Aortic smooth muscle cell (primary cell): ENCODE measurements at places on chromosomes 12 and 14. TPM values are rescaled to one million over a fixed set of nuclear protein-coding genes. Genes with fewer than 3 reads are reported as not detected.

The HVCN1 gene
- total RNA-seq: 1.7 and 2.3 TPM in 2 replicates

The KRT73 gene
- not detected in 2 replicates for total RNA-seq

The TEX22 gene
- 0.13 and 0.37 TPM in 2 replicates for total RNA-seq

The ALX1 gene
- 0.06 TPM in 1 of 2 replicates, not detected in the other for total RNA-seq

The GZMH gene
- total RNA-seq: not detected in 2 replicates

The OR6C2 gene
- not detected in 2 replicates for total RNA-seq

The CLEC12A gene
- not detected in 2 replicates for total RNA-seq

The KRT6B gene
- not detected in 2 replicates for total RNA-seq

The LRR1 gene
- 15.9 and 21.1 TPM in 2 replicates for total RNA-seq

The MMP19 gene
- total RNA-seq: 6.7 and 11.0 TPM in 2 replicates

The LRTM2 gene
- not detected in 2 replicates for total RNA-seq

The P2RX2 gene
- not detected in 2 replicates for total RNA-seq

The TDRD9 gene
- total RNA-seq: 0.26 and 1.6 TPM in 2 replicates

The GUCY2C gene
- total RNA-seq: under 0.01 TPM in 1 of 2 replicates, not detected in the other

The CCNK gene
- 34.2 and 48.1 TPM in 2 replicates for total RNA-seq

The VRTN gene
- not detected in 2 replicates for total RNA-seq

The CLEC4D gene
- total RNA-seq: not detected in 2 replicates

The RNF212B gene
- not detected in 2 replicates for total RNA-seq

The HRK gene
- total RNA-seq: under 0.01 TPM in 2 replicates

The GLIPR1L1 gene
- total RNA-seq: not detected in 2 replicates

The SAMD15 gene
- 2.0 and 2.8 TPM in 2 replicates for total RNA-seq

The PCBP2 gene
- total RNA-seq: 152 and 259 TPM in 2 replicates

The GLTP gene
- 57.2 and 58.8 TPM in 2 replicates for total RNA-seq

The COX8C gene
- total RNA-seq: not detected in 2 replicates

The RBP5 gene
- total RNA-seq: 0.19 TPM in 1 of 2 replicates, not detected in the other

The KLHL33 gene
- total RNA-seq: 0.06 and 0.13 TPM in 2 replicates

The PPP1R1A gene
- total RNA-seq: not detected in 2 replicates

The RAB15 gene
- 1.7 and 2.6 TPM in 2 replicates for total RNA-seq

The SRGAP1 gene
- total RNA-seq: 5.8 and 12.3 TPM in 2 replicates

The MYO1A gene
- under 0.01 and 0.12 TPM in 2 replicates for total RNA-seq

The TSHR gene
- not detected in 2 replicates for total RNA-seq

The LALBA gene
- not detected in 2 replicates for total RNA-seq

The CISTR gene
- not detected in 2 replicates for total RNA-seq

The COCH gene
- 0.06 TPM in 1 of 2 replicates, not detected in the other for total RNA-seq
